Suprapubic skin (tissue), 4 donors: ENCODE measurements at places on chromosomes 13 and 19.

DNA sequence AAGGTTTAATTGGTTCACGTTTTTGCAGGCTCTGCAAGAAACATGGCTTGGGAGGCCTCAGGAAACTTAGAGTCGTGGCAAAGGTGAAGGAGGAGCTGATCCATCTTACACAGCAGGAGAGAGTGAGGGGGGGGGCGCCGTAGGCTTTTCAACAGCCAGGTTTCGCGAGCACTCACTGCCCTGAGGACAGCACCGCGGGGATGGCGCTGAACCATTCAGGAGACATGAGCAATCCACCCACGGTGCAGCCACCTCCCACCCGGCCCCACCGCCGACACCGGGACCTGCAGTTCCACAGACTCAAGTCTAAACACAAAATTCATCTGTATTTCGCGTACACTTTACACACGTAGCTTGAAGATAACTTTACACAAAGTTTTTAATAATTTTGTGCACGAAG lies 73.6 kb downstream of the KDM4B start:
- DNase-seq = no peak
- peaks cover 16% of the 10 kb centered on the region for H3K36me3 ChIP-seq
- no peaks in the 10 kb centered on the region for H3K27me3 ChIP-seq
- peaks cover 67% of the 10 kb centered on the region for H3K4me1 ChIP-seq
- H3K4me3 ChIP-seq = no peak overlapping the region

- peaks cover 100% of the 10 kb centered on the region for H3K27me3 ChIP-seq
- peaks cover 80% of the 10 kb centered on the region for H3K4me1 ChIP-seq
- no peaks in the 10 kb centered on the region for H3K36me3 ChIP-seq
- DNase-seq = peak; percentile 89
- no peak overlapping the region for H3K27ac ChIP-seq
Observed at GRCh38 chr19:10292206-10292788, 2.5 kb downstream of the ICAM5 start.

- no peaks in the 10 kb centered on the region for H3K4me1 ChIP-seq
- H3K4me3 ChIP-seq = no peak overlapping the region
Observed at GRCh38 chr19:14023404-14024235, 4.3 kb upstream of the RLN3 start.

DNA sequence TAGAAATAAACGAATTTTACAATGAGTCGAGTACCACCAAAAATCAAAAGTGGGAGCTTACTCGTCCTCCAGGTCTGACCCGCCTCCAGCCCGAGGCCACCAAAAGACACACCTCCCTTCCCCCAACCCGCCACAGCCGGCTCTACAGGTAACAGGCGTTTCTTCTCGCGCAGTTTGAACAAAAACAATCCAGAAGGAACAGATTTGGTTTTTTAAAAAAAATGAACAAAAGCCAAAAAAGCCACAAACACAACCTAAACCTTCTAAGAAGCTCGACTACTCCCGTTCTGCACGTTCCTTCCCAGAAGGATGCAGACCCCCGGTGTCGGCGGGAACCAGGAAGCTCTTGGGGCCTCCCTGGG lies 671 bp downstream of the ZDHHC20 start:
- no peaks in the 10 kb centered on the region for H3K27me3 ChIP-seq
- no peaks in the 10 kb centered on the region for H3K36me3 ChIP-seq
- peaks cover 29% of the 10 kb centered on the region for H3K4me1 ChIP-seq
- peak overlapping the region; percentile 99 for H3K4me3 ChIP-seq

GRCh38 chr19:54521022-54521859 lies 18.6 kb downstream of the LAIR2 start:
- no peaks in the 10 kb centered on the region for H3K36me3 ChIP-seq
- DNase-seq = no peak

GRCh38 chr13:74316547-74316946 lies 182.3 kb upstream of the KLF12 start:
- H3K4me3 ChIP-seq = no peak overlapping the region
- H3K4me1 ChIP-seq = no peaks in the 10 kb centered on the region
- H3K36me3 ChIP-seq = no peaks in the 10 kb centered on the region
- no peak overlapping the region for H3K27ac ChIP-seq

DNA sequence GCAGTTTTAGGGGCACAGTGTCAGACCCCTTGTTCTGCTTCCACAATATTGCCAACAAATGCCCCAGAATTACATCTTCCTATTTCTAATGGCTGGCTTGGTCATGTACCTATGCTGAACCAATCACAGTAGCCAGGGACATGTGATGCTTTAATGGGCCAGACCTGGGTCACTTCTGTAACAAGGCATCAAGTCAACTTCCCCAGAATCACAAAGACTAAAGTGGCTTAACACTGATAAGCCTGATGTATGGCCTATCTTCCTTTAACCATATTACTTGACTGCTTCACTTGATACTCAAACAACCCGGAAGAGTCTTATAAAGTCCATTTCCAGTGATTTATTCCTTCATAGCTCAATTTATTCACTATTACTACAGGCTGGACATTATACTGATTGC lies 19.6 kb downstream of the LNX2 start:
- no peak for DNase-seq
- H3K27me3 ChIP-seq = no peaks in the 10 kb centered on the region
- no peak overlapping the region for H3K4me3 ChIP-seq
- peaks cover 7% of the 10 kb centered on the region for H3K4me1 ChIP-seq

GRCh38 chr13:41595298-41595697 lies 137.9 kb downstream of the RGCC start:
- H3K27ac ChIP-seq = no peak overlapping the region
- H3K4me3 ChIP-seq = no peak overlapping the region
- H3K27me3 ChIP-seq = no peaks in the 10 kb centered on the region
- H3K4me1 ChIP-seq = no peaks in the 10 kb centered on the region
- H3K36me3 ChIP-seq = no peaks in the 10 kb centered on the region

GRCh38 chr13:31242916-31243315 lies 43.1 kb downstream of the B3GLCT start:
- no peaks in the 10 kb centered on the region for H3K36me3 ChIP-seq
- DNase-seq = no peak
- H3K4me3 ChIP-seq = no peak overlapping the region
- H3K4me1 ChIP-seq = no peaks in the 10 kb centered on the region
- H3K27me3 ChIP-seq = no peaks in the 10 kb centered on the region
- H3K27ac ChIP-seq = no peak overlapping the region

GRCh38 chr19:3914199-3914598 lies 18.7 kb upstream of the NMRK2 start:
- no peak overlapping the region for H3K4me3 ChIP-seq
- no peak overlapping the region for H3K27ac ChIP-seq
- DNase-seq = no peak
- H3K27me3 ChIP-seq = no peaks in the 10 kb centered on the region
